ENCODE measurements at places on chromosomes 3 and 15.

DNA sequence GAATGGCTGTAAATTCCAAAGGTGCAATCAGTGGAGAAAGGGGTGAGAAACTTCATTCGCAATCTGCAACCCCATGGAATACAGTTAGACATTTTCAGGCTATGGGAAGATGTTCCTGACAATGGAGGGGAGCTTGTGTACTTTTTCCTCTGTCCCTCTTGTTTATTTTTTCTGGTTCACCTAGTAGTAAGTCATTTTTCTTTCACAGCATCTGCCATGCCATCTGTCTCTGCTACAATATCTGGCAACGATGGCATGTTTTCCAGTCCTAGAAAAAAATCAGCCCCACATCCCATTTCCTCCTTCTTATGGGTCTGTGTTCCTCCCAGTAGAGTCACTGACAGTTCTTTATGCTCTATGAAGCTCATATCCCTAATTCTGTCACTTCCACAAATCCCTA, 76.0 kb downstream of the SSR3 start:
- no peak for DNase-seq

DNA sequence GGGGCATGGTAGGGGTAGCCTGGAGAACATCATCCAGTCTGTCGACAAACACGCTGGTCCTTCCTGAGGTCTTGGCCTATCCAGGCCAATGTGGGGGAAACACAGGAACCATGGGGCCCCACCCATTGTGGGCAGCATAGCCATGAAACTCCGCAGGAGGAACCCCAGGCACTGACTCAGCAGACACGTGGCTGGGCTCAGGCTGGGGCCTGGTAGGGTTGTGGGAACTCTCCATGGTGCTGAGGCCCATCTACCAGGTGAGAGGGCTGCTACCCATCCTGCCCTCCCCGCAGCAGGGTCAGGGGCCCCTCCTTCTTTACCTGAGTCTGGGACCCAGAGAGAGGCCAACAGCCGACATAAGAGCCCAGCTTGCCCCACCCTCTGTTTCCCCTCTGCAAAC, 22.6 kb upstream of the CACNA2D2 start:
- DNase-seq = peak; percentile 61

- DNase-seq = no peak
These were observed 1122.0 kb downstream of the ROBO1 start for GRCh38 chr3:78645628-78646310.

DNA sequence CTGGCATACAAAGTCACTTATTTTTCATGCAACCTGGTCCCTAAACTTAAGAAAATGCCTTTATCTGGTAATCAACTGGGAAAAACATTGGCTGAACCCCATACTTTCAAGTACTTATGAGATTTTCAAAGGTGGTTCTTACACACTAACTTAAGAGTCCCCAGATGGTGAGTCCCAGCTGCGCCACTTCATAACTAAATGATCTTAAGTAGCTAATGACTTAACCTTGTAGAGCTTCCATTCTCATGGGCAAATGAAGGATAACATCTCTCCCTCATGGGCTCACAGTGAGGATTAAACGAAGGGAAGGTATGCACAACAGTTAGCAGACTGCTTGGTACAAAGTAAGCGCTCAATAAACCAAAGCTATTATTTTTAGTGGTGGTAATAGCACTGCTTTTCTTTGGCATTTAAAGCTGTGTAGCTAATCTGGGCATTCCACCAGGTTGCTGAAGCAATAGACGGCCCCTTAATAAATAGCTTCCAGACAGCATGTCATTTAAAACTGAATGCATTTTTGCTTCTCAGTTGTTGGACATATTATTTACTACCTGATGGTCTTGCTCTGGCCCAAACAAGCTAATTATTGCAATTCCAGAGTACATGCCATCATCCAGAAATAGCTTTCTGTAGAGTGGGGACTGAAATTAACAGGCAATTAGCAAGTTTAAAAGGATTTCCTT, 55.4 kb downstream of the LIPC start:
- DNase-seq = no peak

DNA sequence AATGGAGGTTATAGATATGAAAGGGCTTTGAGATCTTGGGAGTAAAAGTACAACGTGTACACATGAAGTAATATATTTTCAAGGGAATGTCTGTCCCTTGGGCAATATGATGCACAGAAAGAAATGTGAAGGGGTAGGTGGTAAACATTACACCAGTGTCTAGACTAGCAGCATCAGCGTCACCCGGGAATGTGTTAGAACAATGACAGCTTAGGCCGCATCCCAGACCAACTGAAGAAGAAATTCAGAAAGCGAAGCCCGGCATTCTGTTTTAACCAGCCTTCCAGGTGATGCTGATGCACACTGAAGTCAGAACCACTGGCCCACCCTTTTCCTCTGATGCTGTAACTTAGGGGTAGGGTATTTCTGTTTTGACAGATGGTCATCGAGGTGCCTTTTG, 6.3 kb downstream of the INAFM2 start:
- DNase-seq = no peak

GRCh38 chr3:185411133-185411532, 48.2 kb downstream of the MAP3K13 start:
- no peak for DNase-seq

- no peak for DNase-seq
These were observed 25.9 kb downstream of the MELTF start for GRCh38 chr3:197003461-197004385.

DNA sequence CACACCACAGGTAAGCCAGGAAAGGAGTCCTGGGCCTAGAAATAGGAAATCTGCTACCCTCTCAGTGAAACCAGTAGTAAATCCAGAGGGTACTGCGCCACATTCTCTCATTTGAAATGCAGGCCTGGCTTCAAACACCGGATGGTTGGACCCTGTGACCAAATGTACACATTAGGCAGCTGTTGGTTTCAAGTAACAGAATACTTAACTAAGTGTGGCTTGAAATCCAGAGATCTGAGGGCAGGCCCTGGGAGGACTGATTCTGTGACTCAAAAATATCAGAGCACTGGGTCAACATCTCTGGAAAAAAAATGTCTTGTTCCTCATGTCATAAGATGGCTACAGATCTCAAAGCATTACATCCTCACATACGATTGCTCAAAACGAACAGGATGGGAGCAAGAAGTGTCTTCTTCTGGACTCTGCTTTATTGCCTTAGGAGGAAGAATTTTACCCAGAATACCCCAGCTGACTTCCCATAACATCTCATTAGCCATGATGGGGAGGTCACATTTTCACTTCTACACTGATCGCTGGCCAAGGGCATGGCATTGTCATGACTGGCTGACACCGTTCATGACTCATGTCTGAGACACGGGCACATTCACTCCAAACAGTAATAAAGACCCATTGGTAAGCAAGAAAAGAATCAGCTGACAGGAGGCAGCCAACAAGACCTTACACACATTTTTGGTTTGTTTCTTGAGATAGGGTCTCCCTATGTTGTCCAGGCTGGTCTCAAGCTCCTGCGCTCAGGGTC, 166.0 kb downstream of the ARRDC4 start:
- no peak for DNase-seq

DNA sequence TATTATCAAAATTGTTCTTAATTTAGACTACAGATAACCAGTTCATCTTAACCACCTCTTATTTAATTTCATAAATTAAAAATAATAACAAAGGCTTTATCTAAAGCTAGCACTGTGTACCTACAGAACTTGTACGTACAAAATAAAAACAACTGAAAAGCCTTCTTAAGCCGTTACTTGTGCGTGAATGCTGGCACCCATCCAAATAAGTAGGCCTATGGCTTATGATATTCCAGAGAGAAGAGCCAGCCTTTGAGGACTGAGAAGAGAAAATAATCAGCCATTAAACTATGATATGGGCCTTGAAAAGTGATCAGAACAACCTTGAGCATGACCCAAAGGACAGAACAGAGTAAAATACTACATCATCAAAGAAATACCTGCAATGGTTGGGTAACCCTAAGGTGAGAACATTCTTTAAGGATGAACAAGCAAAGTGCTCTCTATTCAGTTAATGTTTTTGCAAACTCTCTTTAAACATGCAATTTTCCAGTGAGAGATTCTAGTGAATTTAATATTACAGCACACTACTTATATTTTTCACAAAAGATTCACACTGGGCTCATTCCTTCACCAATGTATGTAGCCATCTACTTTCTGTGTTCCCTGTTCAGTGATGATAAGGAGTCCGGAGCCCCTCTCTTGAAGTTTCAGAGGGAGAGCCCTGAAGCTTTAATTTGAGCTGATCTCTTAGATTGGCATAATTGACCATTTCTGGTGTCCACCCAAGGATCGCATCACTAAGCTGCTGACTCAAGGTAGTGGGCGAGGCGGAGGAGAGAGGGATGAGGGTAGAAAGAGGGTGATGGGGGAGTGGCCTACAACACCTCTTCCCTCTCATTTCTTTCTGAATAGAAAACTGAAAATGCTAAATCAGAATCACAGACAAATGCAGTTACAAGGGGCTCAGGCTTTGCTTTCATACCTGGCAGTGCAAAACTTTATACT, 7.7 kb upstream of the ACTC1 start:
- DNase-seq = no peak

DNA sequence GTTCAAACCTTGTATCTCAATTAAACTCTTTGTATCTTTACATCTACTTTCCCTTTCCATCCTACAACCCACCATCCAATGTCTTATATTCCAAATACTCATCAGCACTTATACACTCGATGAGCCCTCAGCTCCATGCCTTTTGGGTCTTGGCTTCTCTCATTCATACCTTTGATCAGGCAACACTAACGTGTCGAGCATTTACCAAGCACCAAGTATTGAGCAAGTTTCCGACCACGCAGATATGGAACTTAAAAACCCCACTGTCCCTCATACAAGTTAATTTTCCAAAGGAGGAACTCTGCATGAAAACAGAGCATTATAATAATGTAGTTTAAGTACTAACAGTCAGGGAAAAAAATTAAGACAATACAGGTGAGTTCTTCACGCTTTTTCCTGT, 102.8 kb downstream of the IL1RAP start:
- DNase-seq = no peak
